GM20000 (cell line): ENCODE measurements at places on chromosomes 1 and 21.
A peak's percentile ranks its signal among the peaks of the same experiment; 100 is the strongest.

DNA sequence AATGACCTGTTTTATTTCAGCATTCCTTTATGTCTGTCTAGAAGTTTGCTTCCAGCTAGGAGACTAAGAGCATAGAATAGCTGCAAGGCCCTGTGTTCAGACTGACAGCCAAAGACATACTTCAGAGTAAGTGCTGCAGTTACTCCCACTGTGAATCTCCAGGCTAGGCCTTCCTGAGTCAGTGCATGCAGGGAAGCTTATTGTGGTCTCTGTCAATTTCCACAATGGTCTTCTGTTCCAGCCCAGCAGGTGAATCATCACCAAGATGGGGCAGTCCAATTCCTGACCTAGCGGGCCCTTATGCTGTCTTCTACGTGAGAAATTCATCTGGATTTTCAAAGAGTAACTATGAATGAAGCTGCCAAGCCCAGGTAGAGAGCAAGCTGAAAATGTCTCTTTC, 146.3 kb upstream of the C8B start:
- no peak for DNase-seq

DNA sequence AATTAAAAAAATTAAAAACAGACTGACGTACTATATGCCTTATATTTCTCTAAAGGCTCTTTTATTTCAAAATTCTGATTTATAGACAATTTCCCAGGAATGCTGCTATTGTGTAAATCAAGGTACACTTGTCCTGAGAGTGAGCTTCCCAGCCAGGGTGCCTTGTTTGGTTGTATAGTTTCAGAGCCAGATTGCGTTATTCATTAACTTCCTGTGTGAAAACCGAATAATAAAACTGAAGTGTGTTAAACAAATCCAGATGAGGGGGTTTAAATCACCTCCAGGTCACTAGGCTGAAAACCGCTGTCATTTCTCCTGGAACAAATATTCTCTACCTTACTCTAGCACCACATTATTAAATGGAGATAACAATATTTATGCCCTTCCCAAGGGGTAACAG, 68.7 kb downstream of the LMX1A start:
- DNase-seq: no peak

GRCh38 chr1:54528613-54529012, 19.4 kb upstream of the ACOT11 start:
- DNase-seq: no peak

- no peak for DNase-seq
Observed at GRCh38 chr1:116501870-116502244, 69.0 kb downstream of the CD58 start.

GRCh38 chr1:4622821-4623220, 31.6 kb upstream of the AJAP1 start:
- no peak for DNase-seq

- DNase-seq: no peak
Observed at GRCh38 chr1:41663671-41664400, 179.4 kb upstream of the EDN2 start.

GRCh38 chr1:19582318-19582717, 61.8 kb upstream of the NBL1 start:
- peak; percentile 73 for DNase-seq

DNA sequence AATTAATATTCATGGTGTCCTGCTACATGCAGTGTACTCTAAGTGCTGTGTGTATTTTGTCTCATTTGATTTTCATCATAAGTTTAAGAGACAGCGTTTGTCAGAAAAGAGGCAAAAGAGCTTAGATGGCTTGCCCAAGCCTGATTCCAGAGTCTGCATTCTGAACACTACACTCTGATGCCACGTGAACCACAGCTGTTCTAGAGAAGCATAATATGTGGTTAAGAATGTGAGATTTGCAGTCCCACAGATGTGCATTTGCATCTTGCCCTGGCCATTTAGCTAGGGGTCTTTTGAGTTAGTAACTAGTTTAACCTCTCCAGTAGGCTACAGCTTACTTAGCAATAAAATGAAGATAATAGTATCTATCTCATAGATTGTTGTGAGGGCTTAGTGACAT, 9.2 kb upstream of the GADD45A start:
- DNase-seq: no peak

- DNase-seq: no peak
Observed at GRCh38 chr21:35417762-35418161, 368.7 kb upstream of the RUNX1 start.

DNA sequence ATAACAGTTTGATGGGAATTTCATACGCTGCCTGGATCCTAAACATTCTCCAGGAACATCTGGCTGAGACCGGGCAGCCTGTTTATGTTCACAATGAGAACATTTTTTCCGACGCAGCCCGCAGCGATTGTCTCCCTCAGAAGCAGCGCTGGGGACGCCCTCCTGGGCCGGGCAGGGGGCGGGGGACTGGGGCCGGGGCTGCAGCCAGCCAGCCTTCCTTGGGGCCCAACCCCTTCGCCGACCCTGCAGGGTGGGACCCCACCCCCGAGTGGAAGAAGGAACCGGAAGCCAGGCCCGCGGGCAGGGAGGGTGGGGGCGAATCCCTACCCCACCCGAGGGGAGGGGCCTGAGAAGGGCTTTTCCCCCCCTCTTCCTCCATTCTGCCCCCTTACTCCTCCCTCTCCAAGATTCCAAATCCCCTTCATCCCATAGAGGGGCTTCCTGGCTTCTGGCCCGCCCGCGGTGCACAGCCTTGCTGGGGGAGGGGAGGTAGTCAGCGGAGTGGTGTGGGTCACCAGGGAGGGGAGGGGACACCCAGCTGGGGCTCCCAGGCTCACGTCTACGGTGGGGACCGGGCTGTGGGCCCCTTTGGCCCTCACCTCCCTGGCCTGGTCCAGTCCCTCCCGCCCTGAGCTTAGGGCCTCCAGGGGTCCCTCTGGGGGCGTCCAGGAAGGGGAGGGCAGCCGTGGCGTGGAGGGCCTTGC, 60.6 kb downstream of the WNT9A start:
- no peak for DNase-seq

- DNase-seq: peak; percentile 25
Observed at GRCh38 chr1:110916669-110917306, 43.8 kb downstream of the CD53 start.

GRCh38 chr1:224189561-224189960, 6.5 kb downstream of the DEGS1 start:
- no peak for DNase-seq

GRCh38 chr1:11448373-11449099, 30.4 kb upstream of the DISP3 start:
- DNase-seq: no peak

GRCh38 chr1:58979086-58979485, 195.2 kb upstream of the JUN start:
- no peak for DNase-seq

- no peak for DNase-seq
Observed at GRCh38 chr21:44485254-44485793, 30.0 kb downstream of the LRRC3 start.

DNA sequence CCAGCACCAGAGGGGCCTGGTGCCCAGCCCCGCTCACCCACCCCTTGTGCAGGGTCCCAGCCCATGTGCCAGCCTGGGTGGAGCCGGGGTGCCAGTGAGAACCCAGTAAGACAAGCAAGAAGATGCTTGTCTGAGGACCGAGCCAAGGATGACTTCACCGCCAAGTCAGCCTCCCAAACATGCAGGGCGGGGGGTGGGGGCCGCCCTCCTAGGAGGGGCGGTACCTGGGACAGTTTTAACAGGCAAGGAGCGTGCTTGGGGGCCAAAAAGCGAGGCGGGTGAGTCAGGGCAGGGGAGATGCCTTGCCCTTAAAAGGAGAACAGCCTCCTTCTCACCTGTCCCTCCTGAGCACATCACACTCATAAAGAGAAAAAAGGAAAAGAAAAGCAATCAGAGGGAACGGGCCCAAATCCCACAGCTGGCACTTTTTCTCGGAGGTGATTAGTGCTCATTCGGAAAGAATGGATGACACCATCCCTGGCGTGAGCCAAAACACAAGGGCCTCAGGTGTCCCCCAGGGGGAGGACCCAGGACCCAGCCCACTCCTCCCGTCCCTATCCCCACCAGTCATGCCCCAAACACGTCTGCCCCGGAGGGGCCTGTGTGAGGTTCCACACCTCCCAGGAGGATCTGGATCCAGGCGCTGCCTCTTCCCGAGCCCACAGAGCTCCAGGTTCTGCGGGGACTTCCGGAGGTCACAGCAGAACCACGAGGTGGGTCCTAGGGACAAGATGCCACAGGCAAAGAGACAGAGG, 77.6 kb upstream of the IFFO2 start:
- no peak for DNase-seq

DNA sequence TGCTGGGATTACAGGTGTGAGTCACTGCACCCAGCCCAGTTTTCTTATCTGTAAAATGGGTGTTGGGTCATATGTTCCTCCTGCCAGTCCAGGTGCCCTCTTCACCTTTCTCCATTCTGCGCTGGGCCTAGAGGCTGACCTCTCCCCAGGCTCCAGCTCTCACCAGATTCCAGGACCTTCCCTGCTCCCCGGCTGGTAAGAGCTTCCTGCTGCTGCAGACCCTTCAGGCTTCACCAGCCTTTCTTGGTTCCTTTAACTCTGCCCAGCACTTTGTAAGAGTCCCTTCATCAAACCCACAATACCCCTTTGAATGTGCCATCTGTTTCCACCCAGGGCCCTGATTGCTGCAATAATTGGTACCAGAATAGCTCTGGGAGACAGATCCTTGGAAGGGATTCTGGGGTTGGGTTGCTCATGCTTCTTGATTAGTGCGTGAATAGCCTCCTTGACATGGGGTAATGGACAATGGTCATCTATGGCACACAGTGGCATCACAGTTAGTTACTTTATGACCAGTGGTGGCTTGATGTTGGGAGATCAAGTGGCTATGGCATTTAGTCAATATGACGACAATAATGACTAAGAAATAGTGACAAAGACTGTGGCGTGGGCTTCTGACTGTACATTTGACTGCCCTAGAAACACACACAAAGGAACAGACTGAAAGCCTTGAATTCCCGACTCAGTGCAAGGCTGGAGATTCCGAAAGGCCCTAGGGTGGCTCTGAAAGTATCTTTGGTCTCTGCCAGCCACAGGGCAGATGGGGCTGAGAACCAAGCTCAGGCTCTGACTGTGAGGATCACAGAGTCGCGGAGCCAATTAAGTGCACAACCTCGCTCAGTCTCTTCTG, 67.3 kb downstream of the SLC9A1 start:
- DNase-seq: no peak

DNA sequence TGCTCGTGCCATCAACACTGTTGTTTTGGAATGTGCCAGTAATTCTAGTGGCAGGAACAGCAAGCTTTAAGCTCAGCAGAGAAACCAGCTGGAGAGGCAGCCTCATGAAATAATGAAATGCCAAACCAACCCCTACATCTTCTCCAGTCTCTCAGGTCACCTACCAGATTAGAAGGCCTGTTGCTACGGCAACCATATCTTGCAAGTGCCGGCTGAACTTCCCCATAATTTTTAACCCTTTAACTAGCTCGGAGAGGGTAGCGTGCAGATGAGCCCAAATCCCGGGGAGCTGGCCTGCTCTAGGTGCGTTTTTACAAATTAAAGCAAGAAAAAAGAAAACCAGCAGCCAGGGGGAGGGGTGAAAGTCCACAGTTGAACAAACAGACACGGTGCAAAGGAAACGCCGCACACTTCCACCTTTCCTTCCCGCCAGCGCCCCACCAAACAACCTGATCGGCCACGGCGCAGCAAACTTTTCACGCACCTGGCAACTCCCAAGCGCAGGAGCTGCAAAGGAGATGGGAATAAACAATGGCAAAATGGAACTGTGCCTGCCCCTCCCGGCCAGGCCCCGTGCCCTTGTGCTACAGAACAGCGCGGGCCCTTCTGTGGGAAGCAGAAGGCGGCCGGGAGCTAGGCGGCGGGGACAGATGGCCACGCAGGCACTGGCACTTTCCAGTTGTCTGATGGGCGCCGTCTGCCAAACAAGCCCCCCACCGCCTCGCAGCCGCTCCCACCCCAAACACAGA, 50.1 kb downstream of the SSBP3 start:
- peak; percentile 45 for DNase-seq

GRCh38 chr1:25991937-25992688, 5.8 kb downstream of the PAFAH2 start:
- DNase-seq: no peak
